ENCODE measurements at places on chromosomes 6 and 20.
A peak's percentile ranks its signal among the peaks of the same experiment; 100 is the strongest.

GRCh38 chr6:87944541-87944954, 103.1 kb upstream of the SPACA1 start:
- DNase-seq = peak; percentile 62

- DNase-seq = no peak
Measured at GRCh38 chr6:164528539-164528938, 780.9 kb downstream of the C6orf118 start.

- DNase-seq = no peak
Measured at GRCh38 chr6:2639896-2640295, 110.8 kb downstream of the MYLK4 start.

DNA sequence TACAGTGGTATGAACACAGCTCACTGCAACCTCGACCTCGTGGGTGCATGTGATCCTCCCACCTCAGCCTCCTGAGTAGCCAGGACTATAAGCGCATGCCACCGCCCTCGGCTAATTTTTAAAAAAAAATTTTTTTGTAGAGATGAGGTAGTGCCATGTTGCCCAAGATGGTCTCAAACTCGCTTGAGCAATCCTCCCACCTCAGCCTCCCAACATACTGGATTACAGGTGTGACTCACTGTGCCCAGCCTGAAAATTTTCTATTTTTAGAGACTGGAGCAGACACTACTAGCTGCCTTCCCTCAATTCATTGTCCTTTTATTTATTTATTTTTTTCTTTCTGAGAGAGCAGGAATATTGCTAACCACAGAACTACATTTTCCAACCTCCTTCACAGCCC, 20.3 kb upstream of the GTF3C6 start:
- DNase-seq = no peak

GRCh38 chr20:41029150-41029901, 704 bp downstream of the TOP1 start:
- peak; percentile 74 for DNase-seq

- no peak for DNase-seq
Measured at GRCh38 chr6:34000281-34000680, 145.6 kb downstream of the GRM4 start.

GRCh38 chr6:118748311-118749062, 97.1 kb upstream of the CEP85L start:
- DNase-seq = peak; percentile 81

DNA sequence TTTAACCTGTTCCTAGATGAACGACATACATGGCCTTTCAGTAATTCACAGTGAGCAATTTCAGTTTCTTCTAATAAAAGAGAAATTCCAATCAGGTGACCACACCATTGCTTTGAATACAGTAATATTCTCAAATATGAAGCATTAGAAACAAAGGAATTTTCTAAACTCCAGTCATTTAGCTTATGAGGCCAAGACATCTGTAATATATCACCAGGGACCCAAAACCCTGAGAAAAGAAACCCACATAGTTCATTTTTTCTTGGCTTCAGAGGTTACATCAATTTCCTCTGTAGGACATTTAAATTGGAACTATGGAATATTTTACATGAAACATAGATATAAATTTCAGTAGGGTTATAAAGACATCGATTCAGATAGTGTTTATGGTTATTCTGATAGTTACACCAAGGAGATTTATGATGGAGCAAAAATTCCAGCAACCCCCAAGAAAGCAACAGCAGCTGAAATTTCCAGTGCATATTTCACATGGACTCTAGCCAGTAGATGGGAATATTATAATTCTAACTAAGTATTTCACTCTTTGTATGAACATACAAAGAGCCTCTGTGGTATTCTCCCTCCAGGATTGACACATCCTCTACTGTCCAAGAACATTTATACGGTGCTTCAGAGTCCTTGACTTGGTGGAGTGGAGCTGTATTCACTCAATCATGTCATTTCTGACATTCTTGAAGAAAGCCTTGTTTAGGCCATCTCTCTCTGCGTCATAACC, 82.9 kb downstream of the ADGRG6 start:
- no peak for DNase-seq

GRCh38 chr20:6940048-6940447, 172.6 kb downstream of the BMP2 start:
- DNase-seq = no peak

- no peak for DNase-seq
Measured at GRCh38 chr6:12538881-12539357, 177.6 kb upstream of the PHACTR1 start.

GRCh38 chr6:106102034-106102433, 15.9 kb downstream of the PRDM1 start:
- DNase-seq = no peak

- peak; percentile 58 for DNase-seq
Measured at GRCh38 chr20:46308258-46309157, at the start of gene CDH22. Gene CDH22 (minus strand): TSS chr20:46308498. CDS start chr20:46251294, 57,204 bp downstream.

DNA sequence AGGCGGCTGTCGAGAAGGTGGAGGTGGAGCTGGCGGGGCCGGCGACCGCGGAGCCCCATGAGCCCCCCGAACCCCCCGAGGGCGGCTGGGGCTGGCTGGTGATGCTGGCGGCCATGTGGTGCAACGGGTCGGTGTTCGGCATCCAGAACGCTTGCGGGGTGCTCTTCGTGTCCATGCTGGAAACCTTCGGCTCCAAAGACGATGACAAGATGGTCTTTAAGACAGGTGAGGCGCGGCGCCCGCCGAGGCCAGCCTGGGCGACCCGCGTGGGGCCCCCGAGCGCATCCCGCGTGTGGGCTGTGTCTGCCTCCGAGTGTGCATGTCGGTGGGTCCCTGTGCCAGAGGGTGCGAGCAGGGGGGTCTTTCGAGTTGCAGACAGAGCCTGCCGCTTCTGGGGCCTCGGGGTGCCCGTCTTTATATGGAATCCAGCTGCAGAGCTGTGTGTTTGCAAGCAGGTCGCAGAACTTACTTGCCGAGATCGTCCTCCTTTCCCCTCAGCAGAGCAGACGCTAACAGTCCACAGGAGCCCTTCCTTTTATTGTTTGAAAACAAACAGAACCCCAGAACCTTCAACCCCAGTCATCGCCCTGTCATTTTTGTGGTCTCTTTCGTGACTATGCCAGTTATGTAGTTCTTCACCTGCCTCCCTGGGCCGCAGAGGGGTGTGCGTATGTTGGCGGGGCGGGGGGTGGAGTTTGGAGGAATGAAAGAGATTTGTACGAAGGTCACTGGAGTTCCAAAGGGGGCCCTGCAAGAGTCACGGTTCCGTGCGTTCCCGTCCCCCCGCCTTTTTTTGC, 766 bp downstream of the SLC16A10 start:
- DNase-seq = peak; percentile 53

GRCh38 chr20:38650010-38650409, 48.4 kb downstream of the ARHGAP40 start:
- DNase-seq = no peak

- no peak for DNase-seq
Measured at GRCh38 chr20:61801065-61801360, 264.7 kb downstream of the TAF4 start.

- no peak for DNase-seq
Measured at GRCh38 chr20:38338849-38339520, 7.3 kb upstream of the LBP start.

DNA sequence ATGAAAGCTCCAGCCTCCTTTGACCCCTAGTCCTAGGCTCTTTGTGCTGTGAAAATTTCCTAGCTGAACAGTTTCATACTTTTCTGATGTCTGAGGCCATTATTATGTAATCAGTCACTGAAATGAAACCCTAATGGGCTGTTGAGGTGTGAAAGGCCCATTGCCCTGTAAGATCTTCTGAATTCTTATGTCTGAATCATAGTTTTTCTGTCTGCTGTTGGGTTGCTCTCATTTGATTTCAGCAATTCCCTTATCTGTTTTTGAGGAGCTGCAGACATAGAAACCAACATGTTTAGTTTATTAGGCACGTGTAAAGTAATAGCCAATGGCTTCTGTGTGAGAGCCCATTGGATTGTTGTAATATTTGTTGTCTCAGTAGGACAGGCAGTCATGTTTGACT, 118.1 kb downstream of the EYA4 start:
- DNase-seq = no peak

GRCh38 chr6:6969761-6970223, 138.0 kb upstream of the RREB1 start:
- no peak for DNase-seq

GRCh38 chr6:51199733-51200260, 381.1 kb downstream of the TFAP2B start:
- no peak for DNase-seq

GRCh38 chr6:35706468-35706867, 17.8 kb upstream of the FKBP5 start:
- DNase-seq = no peak

GRCh38 chr20:1660246-1660645, 2.7 kb upstream of the SIRPG start:
- no peak for DNase-seq

DNA sequence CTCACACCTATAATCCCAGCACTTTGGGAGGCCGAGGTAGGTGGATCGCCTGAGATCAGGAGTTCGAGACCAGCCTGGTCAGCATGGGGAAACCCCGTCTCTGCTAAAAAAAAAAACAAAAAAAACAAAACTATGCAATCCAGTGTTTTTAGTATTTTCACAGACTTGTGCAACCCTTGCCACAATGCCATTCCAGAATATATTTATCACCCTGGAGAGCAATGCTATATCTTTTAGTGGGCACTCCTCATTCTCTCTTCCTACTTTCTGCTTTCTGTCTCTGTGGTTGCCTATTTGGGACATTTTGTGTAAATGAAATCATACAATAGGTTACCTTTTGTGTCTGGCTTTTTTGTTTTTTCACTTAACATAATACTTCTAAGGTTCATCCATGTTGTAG, 39.1 kb upstream of the MROH8 start:
- no peak for DNase-seq

- DNase-seq = peak; percentile 79
Measured at GRCh38 chr20:37627060-37627766, 66.6 kb upstream of the CTNNBL1 start.

DNA sequence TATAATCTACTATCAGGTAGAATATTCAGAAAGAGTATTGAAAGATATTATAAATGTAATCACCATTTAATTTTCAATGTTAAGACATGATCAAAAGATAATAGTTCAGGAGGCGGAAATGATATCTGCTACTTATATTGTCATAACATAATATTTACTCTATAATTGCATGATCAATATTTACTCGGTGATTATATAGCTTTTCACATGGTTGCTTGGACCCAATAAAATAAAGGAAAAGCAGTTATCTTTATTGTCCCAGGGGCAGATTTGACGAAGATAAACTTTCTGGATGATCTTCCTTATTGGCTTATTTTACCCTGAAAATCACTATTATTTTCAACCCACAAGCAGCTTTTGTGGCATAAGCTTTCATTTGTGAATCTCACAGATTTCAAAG, 350.4 kb downstream of the HACE1 start:
- no peak for DNase-seq

GRCh38 chr6:141598487-141598886, 534.2 kb upstream of the GJE1 start:
- no peak for DNase-seq

GRCh38 chr6:159961528-159961927, 7.4 kb upstream of the IGF2R start:
- no peak for DNase-seq

GRCh38 chr20:50136822-50137599, 16.5 kb downstream of the PEDS1 start:
- DNase-seq = no peak

DNA sequence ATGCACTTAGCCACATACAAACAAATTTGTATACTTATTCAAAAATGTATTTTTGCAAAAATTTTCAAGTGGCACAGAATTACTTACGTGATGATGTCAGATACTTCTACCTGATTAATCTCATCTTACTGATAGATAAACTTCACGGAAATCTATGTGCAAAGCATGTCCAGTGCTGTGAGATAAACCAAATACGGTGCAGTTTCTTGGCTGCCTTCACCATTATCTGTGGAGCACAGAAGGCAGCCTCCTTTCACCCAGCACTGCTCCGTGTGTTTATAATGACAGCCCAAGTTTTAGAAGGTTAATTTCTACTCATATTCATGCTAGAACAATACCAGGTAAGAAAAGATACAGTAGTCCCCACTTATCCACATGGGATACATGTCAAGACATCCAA, 59.0 kb upstream of the PDE10A start:
- DNase-seq = no peak

DNA sequence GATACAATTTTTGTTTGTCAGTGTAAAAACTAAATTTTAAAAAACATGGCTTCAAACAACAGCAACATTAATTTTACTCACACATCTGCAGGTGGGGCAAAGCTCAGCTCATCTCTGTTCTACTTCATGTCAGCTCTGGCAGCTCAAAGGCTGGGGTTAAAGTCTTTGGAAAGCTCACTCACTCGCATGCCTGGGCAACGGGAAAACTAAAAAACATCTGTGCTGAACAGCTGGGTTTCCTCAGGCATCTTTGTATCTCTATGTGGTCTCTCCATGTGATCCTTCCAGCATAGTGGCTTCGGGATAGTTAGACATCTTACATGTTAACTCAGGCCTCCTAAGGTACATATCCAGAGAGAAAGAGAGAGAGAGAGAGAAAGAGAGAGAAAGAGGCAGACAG, 499.6 kb downstream of the RFPL4B start:
- DNase-seq = no peak

DNA sequence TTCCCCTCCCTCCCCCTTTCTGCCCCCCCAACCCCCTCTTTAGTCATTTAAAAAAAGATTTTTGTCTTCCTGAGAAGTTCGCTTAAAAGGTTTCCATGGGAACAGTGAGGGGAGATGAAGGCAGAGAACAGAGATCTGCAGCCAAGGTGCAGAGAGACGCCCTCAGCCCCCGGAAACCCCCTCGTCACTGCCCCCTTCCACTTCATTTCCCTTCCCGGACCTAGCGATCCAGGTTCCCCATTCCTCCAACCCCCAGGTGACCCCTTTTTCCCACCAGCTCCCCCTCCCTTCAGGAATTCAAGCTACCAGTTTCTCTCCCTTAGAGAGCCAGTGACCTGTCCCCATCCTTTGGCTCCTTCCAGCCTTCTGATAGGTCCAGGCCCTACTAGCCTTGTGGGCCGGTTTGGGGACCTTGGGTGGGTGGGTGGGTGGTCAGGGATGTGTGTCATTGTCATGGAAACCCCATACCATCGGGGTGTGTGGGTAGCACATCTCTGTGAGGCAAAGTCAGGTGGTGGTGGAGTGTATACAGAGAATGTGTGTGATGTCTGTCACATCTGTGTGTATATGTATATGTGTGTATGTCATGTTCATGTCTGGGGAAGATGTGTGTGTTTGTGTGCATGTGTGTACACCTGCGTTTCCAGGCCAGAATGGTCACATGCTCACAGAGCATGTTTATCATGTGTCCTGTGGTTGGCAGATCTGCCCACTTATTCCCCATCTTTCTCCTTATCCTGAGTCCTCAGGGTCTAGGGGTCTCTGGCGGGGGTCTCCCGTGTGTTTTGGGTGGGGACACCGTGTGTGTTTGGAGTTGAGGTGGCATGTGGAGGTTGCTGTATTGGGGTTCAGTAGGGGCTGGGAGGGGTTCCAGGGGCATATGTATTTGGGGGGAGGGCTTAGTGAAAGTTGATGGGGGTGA, 7.0 kb downstream of the SYNGAP1 start:
- no peak for DNase-seq
